ENCODE measurements at places on chromosomes 3 and 15.

GRCh38 chr3:58824285-58824684 is 157.7 kb upstream of the FAM3D start:
- DNase-seq = peak; percentile 46

- DNase-seq = no peak
These were observed 4.8 kb upstream of the PDE8A start for GRCh38 chr15:84976746-84977345.

- DNase-seq = no peak
These were observed 8.0 kb downstream of the ESYT3 start for GRCh38 chr3:138442433-138442832.

DNA sequence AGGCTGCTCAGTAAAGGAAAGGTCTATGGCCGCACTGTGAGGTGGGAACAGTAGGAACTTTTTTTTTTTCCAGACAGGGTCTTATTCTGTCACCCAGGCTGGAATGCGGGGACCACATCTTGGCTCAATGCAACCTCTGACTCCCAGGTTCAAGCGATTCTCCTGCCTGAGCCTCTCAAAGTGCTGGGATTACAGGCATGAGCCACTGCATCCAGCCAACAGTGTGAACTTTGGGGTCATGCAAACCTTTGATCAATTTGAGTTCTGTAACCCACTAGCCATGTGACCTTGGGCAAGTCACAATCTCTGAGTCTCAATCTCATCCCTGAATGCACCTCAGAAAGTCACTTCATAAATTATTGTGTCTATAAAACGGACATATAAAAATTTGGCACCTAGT is 286.8 kb upstream of the CTNNB1 start:
- DNase-seq = no peak

DNA sequence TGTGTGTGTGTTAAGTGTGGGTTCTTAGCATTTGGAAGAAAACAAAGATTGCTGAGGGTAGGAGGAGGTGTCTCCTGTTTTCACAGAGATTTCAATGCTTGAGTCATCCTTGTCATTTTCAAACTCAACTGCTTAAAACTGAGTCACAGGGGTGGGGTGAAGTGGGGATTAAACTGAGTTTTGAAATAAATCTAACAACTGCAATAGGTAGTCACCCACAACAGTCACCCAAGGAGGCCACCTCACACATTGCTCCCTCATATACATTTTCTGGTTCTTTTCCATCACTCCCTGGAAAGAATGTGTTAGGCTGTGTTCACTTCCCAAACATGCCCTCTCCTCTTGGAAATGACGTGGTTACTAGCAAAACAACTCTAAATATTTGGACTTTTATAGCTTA is 187.7 kb upstream of the CMC1 start:
- no peak for DNase-seq

DNA sequence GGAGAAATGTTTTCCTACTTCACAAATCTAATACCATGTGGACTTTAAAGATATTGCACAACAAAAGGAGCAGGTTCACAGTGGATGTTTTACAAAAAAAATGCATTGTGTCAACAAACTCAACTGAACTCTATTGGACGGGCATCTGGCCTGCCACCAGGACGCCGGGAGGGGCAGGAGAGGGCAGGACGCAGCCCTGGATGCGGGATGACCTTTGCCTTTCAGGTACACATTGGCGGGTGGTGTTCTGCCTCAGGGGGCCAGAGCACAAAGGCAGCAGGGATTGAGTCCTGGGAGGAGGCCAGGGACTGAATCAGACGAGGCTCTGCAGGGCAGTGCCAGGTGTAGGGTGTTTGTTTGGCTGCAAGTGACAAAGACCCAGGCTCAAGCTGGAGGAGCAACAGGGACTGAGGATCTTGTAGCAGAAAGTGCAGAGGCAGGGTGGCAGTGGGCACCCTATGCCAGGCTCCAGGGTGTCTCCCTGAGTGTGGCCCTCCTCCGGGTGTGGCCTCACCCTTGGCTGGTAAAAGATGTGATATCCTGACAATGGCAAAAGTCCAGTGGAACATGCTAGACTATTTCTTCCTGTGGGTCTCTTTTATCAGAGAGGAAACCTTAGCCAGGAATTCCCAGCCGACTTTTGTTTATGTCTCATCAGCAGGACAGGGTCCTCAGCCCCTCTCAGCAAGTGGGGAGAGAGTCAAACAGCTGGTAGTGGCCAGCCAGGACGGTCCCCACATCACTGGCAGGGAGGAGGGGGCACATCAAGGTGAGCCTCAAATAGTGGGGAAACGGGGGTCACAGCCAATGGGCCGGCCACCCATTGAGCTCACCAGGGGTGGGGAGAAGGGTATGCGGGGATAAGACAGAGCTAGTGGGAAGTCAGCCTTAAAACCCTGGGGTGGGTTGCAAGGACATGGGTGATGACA is 29.7 kb upstream of the KLF13 start:
- peak; percentile 76 for DNase-seq

GRCh38 chr3:194322678-194323211 is 28.4 kb downstream of the CPN2 start:
- no peak for DNase-seq

DNA sequence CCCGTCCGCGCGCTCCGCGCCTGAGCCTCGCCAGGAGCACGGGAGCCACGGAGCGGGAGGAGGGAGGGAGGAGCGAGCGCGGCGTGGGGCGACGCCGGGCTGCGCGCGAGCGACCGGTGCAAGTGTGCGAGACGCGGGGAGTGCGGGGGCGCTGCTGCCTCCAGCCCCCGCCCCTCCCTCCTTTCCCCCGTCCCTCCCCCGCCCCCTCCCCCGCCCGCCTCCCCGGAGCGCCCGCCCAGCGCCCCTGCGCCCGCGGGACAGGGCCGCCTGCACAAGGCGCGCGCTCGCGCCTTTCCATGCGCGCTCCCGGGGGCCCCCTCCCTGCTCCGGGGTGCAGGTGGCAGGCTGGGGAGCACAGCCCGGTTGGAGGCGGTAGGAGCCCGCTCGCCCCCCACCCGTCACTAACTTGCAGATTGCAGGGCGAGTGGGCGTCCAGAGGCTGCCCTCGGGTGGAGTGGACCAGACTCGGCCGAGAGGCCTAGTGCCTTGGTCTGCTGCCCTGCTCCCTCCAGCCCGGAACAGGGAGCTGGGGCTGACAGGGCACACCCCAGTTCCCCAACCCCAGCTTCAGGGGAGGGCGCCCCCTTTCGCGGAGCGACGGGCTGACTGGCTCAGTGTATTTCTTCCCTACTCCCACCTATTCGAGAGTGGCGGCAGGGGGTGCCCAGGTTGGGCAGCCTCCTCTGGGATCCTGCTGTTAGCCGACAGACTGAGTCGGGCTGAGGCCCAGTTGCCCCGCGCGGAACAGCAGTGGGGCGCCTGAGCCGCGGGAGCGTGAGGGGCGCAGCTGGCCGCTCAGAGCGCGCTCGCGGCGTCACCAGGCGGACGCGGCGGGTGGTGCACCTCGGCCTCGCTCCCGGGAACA is at the start of gene WNT7A:
Gene WNT7A (minus strand): TSS at position 126 of the 865 bp plus-strand sequence. CDS start 255 bp downstream, outside the sequence.
- DNase-seq = no peak

GRCh38 chr3:173529062-173529711 is 131.6 kb downstream of the NLGN1 start:
- no peak for DNase-seq

DNA sequence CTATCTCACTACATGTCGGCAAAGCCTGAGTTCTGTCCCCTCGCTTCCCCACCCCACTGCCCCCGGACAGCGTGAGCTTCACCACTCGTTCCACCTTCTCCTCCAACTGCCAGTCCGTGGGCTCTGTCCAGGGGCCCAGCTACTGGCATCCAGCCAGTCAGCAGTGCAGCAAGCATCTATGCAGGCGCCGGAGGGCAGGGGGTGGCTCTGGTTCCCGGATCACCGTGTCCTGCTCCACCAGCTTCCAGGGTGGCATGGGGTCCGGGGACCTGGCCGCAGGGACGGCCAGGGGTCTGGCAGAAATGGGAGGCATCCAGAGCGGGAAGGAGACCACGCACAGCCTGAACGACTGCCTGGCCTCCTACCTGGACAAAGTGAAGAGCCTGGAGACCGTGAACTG is 20.4 kb downstream of the CMTM8 start:
- DNase-seq = no peak

DNA sequence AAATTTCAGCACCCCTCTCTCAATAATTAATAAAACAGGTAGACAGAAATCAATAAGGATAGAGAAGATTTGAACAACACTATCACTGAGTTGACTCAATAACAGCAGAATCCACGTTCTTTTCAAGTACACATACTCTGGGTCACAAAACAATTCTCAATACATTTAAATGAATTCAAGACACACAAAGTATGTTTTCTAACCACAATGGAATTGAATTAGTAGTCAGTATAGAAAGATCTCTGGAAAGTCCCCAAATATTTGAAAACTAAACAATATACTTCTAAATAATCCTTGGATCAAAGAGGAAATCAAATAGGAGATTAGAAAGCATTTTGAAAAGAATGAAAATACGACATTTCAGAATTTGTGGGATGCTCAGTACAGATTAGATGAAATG is 40.0 kb downstream of the TKT start:
- no peak for DNase-seq

- DNase-seq = no peak
These were observed 73.0 kb downstream of the SPRED1 start for GRCh38 chr15:38325648-38325990.

Data from liver (tissue), 10 donors.